Stimulated activated naive B cell treated with anti-CD40 and anti-IgM and Interleukin-4, amounts not matched to agents 10 μg/mL and 1 μg/mL and 100 μg/mL, for 72 hours (primary cell): ENCODE measurements at places on chromosomes 1 and 21.

DNA sequence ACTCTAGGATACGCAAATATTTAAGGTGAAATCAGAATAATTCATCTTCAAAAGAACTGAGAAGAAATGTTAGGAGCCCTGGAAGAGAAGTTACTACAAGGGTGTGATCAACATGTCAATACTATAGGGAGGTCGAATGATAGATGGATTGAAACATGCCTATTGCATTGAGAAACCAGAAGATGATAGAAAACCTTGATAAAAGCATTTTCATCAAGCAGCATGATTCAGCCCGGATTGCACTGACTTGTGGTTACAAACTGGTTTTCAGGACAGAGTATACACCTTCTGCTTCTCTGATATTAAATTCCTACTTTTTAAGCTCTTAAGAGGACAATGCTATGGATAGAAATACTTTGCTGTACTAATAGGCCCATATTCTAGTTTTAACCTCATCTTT, 164.2 kb downstream of the FMN2 start:
- no peak for DNase-seq

DNA sequence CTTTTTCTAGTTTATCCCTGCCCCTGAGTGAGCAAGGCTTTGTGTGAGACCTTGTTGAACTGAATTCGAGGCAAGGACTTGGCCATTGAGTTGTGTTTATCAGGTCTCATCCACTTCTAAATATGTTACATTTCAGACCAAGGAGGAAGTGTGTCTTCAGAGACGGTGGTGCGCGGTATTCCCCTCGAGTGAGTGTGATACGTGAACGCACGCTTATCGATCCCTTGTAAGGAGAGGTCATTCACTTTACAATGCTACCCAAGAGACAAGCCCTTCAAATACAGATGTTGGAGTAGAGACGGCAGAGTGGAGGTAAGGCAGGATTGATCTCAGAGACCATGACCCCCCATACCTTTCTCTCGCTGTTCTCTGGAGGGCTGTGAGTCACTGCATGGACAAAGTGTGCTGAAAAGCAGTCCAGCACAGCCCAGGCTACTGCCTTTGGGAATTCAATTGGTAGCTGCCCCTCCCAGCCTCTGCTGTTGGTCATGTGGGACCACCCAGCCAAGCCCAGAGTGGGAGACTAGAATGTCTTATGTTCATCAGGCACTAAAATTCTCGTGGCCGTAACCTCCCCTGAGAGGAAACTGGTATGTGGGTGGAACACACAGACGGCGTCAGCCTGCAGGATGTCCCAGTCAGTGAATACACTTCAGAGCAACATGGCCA, 16.3 kb upstream of the MTARC1 start:
- DNase-seq = peak; percentile 59

DNA sequence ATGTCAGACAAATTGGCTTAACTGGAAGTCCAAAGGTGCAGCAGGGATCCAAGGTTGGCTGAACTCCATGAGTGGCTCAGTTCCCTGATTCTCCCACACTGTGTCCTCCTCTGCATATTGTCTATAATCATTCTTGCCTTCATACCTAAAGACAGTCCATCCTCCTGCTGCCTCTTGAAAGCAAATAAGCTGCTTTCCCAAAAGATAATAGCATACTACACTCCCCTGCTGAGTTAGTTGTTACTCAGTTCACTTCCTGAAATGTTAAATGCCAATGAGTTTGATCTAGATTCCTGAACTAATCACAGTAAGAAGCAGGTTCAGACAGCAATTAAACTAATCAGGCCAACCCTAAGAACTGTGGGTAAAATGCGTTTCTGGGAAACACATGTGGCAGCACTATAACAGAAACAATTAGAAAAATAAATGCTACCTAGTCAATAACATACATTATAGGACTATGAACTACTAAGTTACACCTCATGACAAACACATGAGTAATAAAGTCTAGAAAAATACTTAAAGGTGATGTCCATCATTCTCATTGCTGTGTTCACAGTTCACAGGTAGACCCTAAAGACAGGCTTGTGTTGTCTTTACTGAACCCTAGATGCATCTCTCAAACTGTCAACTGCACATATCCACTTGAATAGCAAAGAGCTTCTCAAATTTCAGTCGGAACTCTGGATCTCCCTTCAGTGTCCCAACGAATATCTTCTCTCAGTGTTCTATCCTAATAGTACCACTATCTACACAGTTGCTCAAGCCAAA, 50.8 kb upstream of the BOLA1 start:
- no peak for DNase-seq

- no peak for DNase-seq
These were observed 703.1 kb downstream of the ADGRL2 start for GRCh38 chr1:82503822-82504221.

GRCh38 chr1:240237305-240237721, 145.6 kb downstream of the FMN2 start:
- DNase-seq = no peak

- no peak for DNase-seq
These were observed 3.8 kb upstream of the SSU72 start for GRCh38 chr1:1578371-1578940.

GRCh38 chr1:192691041-192691440, 55.1 kb downstream of the RGS13 start:
- DNase-seq = no peak

- DNase-seq = no peak
These were observed 36.9 kb downstream of the SIM2 start for GRCh38 chr21:36735724-36736320.

- no peak for DNase-seq
These were observed 123.7 kb downstream of the UBR4 start for GRCh38 chr1:19086176-19086875.

- no peak for DNase-seq
These were observed 96.6 kb downstream of the ASTN1 start for GRCh38 chr1:177067752-177068410.

DNA sequence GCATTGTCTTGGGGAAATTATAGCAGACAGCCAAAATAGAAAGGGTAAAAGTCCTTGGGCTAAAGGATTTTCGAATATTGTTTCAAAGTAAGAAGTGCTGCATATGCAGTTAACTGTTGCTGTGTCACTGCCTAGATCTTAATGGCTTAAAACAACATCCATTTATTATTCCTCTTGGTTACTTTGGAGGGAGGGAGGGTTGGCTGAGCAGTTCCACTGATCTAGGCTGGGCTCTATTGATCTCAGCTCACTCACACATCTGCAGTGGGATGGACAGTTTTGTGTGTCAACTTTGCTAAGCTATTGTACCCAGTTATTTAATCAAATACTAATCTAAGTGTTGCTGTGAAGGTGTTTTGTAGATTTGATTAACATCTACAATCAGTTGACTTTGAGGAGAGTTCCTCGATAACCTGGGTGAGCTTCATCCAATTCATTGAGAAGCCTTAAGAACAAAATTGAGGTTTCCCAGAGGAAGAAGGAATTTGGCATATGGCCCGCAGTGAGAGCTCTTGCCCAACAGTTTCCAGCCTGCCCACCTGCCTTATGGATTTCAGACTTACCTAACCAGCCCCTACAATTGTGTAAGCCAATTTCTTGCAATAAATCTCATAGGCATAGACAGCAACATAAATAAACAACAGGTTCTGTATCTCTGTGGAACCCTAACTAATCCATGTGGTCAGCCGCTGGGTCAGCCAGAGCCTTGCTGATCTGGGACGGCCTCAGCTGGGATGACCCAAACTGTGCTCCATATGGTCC, 187.3 kb downstream of the AK5 start:
- no peak for DNase-seq

GRCh38 chr1:214364386-214364785, 83.4 kb downstream of the SMYD2 start:
- no peak for DNase-seq

- no peak for DNase-seq
These were observed 124.6 kb upstream of the IVNS1ABP start for GRCh38 chr1:185441605-185442004.

GRCh38 chr1:91282695-91283420, 121.8 kb downstream of the HFM1 start:
- DNase-seq = peak; percentile 9

- no peak for DNase-seq
These were observed 58.4 kb upstream of the PARP1 start for GRCh38 chr1:226466296-226466695.

DNA sequence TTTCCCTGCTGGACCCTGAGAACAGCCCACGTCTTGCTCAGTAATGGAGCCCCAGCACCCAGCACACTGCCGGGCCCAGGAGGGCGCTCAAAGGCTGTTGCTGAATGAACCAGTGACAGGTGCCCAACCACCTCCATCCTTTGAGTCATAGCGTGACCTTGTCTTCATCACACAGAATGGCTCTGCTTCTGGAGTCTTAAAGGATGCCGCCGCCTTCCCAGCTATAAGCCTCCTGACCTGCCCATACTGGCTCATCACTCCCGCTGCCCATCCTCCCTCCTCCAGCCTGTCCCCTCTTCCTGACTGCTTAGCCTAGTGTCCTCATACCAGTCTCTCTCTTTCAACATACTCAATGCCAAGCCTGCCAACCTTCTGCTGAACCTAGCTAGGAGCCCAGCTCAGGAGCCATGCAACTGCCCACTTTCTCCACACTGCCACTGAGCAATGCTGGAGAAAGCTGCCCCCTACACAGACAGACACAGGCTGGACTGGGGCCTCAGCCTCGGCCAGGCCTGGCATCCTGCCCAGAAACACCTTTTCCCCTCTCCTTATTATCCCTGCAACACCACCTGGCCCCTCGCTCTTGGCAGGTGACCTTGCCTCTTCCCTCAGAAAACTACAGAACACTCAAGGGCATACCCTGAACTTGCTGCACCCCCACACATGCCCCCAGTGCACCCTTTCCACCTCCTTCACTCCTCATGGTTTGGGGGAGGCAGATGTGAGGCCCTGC, 14.1 kb downstream of the TTC39A start:
- no peak for DNase-seq

DNA sequence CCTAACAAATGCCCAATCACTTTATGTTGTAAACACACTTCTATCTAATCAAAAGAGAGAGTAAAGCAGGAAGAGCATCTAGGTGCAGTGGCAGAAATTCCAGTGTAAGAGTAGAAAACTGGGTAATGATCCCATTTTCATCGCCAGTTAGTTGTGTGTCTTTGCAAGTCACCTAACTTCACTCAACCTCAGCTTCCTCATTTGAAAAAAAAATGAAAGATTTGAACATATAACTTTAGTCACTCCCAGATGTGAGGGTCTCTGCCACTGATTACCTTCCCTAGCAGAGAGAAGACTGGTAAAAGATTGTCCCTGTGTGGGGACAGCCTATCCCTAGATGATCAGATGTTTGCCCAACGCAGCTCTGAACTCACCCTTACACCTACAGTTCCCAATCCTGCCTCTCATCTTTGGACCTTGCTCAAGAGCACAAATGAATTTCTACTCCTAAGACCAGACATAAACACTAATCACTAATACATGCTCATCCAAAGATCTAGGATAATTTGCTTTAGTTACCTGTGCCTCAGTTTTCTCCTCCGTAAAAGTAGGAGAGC, 25.2 kb upstream of the DUSP23 start:
- DNase-seq = no peak

GRCh38 chr1:121558514-121558913, 373.7 kb downstream of the SRGAP2C start:
- no peak for DNase-seq

GRCh38 chr21:29867796-29868195, 72.0 kb downstream of the GRIK1 start:
- DNase-seq = no peak

DNA sequence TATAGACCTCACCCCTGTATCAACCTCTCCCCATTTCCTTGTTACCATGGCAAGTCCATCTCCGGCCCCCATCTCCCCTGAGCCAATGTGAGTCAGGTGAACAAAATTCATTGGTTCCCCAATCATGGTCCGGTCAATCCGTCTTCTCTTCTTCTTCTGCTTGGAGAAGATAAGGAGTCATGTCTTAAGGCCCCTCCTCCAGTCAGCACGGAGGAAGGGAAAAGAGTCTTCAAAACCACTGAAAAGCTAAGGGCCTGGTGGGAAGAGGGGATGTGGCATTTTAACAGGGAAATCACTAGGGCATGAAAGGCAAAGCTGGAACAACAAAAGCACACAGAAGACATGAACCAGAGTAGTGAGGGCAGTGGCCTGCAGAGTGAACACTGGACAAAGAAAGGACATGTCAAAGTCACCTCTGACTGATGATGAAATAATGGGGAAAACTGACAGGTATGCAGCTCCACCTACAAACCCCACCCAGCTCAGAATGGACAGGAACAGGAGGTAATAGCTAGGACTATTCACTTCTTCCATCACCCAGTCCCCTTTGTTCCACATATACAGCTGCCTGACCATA, 4.4 kb downstream of the CDC42SE1 start:
- DNase-seq = no peak

- no peak for DNase-seq
These were observed 12.2 kb upstream of the TCEA3 start for GRCh38 chr1:23436520-23437354.

DNA sequence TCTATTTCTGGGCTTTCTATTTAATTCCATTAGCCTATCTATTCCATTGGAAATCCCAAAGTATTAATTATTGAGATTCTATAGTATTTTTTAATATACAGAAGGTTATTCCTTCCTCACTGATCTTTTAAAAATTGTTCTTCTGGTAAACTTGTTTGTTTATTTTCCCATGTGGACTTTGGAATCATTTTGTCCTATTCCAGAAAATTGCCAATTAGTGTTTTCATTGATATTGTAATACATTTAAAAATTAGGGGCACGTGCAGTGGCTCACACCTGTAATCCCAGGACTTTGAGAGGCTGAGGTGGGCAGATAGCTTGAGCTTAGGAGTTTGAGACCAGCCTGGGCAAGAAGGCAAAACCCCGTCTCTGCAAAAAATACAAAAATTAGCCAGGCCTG, 8.4 kb upstream of the TLCD4 start:
- no peak for DNase-seq

GRCh38 chr1:214403431-214403830, 122.5 kb downstream of the SMYD2 start:
- DNase-seq = no peak

DNA sequence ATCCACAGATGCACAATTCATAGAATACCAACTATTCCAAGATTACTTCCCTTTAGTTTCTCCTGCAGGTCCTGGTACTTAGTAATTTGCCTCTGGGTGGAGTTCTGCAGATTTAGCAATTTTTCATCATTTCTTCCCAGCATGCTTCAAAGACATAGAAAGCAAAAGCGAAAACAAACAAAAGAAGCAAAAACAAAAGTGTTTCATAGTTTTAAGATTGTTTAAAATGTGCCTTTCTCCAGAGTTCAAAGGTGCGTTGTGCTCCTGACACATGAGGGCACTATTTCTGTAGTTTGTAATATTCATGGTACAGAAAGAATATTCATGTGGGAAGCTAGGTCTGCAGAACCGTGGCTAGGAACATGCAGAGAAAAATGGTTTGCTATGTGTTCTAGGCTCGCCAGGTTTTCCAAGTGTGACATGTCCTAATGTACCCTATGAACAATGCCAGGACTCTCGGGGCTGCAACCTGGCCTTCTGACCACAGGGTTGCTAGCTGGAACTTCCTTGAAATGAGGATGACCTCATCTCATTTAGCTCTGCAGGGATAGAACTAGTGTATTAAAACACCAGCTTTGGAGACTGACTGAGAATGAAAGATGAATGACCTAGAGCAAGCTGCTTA, 30.0 kb upstream of the RCSD1 start:
- DNase-seq = peak; percentile 24
